ENCODE measurements at places on chromosomes 3 and 15. TPM values are rescaled to one million over a fixed set of nuclear protein-coding genes. Genes with fewer than 3 reads are reported as not detected.

- DNase-seq = no peak
- no peaks in the 10 kb centered on the region for H3K36me3 ChIP-seq
- no peak overlapping the region for H3K27ac ChIP-seq
These were observed 80.6 kb downstream of the CCR1 start for GRCh38 chr3:46127503-46127902.

Gene IRAK2
- 0.20 TPM for total RNA-seq

Gene DPPA2
- 0.42 TPM for total RNA-seq

Gene GATM
- total RNA-seq = 51.2 TPM

- peaks cover 12% of the 10 kb centered on the region for H3K4me1 ChIP-seq
- H3K4me3 ChIP-seq = no peak overlapping the region
- H3K27ac ChIP-seq = no peak overlapping the region
- no peak for DNase-seq
- H3K36me3 ChIP-seq = no peaks in the 10 kb centered on the region
These were observed 28.5 kb downstream of the CMTM6 start for GRCh38 chr3:32474201-32474600.

Gene PRSS50
- not detected for total RNA-seq

DNA sequence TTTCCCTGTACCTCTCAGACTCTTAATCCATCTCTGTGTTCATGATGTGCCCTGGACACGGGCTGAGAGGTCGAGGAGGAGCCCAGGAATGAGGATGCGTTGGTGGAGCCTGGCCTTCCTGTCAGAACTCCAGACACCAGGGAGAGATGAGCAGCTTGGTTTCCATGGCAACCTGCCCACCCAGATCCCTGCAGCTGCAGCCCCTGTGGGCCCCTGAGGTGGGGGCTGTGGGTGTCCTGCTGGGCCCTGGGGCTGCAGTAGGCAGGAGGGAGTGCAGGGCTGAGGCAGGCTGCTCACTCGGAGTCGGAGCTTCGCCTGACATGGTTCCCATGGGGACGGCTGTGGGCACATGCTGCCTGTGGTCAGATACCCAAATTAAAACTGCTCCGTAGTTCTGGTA is 7.7 kb upstream of the SCN10A start:
- no peaks in the 10 kb centered on the region for H3K27me3 ChIP-seq
- H3K4me3 ChIP-seq = no peak overlapping the region
- H3K27ac ChIP-seq = no peak overlapping the region
- no peaks in the 10 kb centered on the region for H3K36me3 ChIP-seq

GRCh38 chr3:96027718-96028117 is 786.7 kb upstream of the EPHA6 start:
- DNase-seq = no peak
- H3K4me3 ChIP-seq = no peak overlapping the region
- no peaks in the 10 kb centered on the region for H3K36me3 ChIP-seq
- H3K27me3 ChIP-seq = no peaks in the 10 kb centered on the region
- H3K4me1 ChIP-seq = no peaks in the 10 kb centered on the region

DNA sequence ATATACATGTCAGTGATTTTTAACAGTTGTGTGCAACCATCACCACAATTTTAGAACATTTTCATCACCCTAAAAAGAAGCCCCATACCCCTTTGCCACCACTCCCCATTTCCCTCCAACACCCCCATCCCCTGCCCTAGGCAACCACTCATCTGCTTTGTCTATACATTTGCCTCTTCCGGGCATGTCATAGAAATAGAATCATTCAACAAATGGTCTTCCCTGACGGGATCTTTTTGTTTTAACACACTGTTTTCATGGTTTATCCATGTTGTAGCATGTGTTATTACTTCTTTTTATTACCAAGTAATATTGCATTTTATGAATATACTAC is 4.0 kb downstream of the VILL start:
- H3K27me3 ChIP-seq = peaks cover 6% of the 10 kb centered on the region
- H3K27ac ChIP-seq = no peak overlapping the region
- DNase-seq = no peak
- H3K36me3 ChIP-seq = no peaks in the 10 kb centered on the region

DNA sequence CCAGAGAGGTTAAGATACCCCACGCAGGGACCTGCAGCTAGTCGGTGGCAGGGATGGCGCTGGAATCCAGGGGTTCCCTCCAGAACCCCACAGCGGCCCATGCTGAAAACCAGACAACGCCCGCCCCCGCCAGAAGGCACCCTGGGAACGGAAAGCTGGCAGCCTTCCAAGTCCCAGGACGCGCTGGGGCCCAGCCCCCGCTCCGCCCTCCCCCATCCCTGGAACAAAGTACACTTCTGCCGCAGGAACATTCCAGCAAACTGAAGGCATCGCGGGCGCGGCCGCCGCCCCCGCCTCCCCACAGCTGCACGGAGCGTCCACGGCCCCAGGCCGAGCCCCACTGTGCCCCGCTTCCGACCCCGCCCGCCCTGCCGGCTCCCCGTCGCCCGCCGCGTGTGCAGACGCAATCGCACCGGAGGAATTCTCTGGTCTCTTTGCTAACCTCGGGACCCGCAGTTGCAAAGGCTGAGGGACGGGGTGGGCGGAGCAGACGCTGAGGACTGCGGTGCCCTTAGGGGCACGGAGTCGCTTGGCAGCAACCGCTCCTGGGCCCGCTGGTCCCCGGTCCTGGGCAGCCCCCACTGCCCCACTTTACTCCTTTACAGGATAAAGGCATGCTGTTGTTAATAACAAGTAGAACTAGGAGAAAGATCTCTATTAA is 44.8 kb upstream of the RNU6-1 start:
- H3K27ac ChIP-seq = no peak overlapping the region
- H3K27me3 ChIP-seq = peaks cover 2% of the 10 kb centered on the region
- peak overlapping the region; percentile 79 for H3K4me3 ChIP-seq
- H3K36me3 ChIP-seq = peaks cover 5% of the 10 kb centered on the region
- no peaks in the 10 kb centered on the region for H3K4me1 ChIP-seq

Gene U2SURP
- 105 TPM for total RNA-seq

Gene CAPN3
- total RNA-seq = 1.8 TPM

DNA sequence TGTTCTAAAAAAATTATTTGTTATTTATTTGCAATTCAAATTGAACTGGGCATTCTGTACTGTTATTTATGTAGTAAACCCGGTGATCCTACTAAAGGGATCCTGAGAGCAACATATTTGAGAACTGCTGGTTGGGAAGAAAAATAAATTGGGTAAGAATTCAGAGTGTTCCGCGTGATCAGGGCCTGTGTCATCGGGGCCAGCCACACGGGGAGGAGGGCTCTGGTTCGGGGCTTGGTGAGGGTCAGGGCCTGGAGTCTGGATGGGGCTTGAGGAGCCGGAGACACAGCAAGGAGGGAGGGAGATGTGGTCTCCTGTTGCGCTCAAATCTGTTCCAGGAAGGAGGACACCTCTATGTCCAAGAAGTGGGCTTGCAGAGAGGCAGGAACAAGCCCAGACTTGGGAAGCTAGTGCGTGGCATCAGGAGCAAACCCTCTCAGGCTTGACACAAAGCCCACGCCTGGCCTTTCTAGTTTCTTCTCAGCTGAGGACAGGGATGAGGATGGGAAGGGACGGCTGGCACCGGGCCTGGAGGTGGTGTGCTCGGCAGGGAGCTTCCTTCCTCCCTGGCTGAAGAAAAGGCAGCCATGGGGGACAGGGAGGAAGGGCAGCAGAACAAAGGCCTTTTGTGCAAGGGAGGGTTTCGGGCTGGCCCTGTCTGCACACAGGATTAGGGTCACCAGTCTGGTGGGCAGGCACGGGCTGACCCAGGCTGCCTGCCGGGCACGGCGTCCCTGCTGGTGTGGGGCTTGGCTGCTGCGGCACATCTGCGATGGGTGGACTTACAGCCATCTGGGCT is 22.9 kb upstream of the FBLN2 start:
- peak overlapping the region; percentile 1 for H3K27ac ChIP-seq
- no peak for DNase-seq
- H3K4me3 ChIP-seq = no peak overlapping the region
- no peaks in the 10 kb centered on the region for H3K4me1 ChIP-seq

Gene POLQ
- 2.4 TPM for total RNA-seq

Gene SYNPR
- 6.1 TPM for total RNA-seq

DNA sequence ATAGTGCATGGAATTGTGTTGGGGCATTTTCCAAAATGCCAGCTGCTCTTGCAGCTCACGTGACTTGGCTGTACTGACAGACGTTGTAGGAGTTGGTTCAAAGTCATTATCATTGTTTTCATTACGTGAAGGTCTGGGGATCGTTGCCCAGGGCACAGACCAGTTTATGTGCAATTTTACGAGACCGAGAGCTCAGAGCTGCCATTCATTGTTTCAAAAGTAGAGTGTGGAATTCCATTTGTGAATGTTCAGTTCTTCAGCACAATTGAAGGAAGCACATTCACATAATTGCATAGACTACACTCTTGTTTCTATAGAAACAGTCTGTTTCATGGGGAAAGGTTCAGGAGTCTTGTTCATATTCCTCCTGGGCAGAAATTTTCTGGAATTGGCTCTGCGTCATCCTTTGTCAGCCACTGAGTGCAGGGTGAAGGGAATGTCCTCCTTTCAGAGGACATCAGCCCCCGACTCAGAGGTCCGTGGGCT is 54.5 kb downstream of the GABRG3 start:
- H3K4me3 ChIP-seq = no peak overlapping the region
- H3K27me3 ChIP-seq = peaks cover 4% of the 10 kb centered on the region
- peaks cover 11% of the 10 kb centered on the region for H3K4me1 ChIP-seq
- H3K36me3 ChIP-seq = no peaks in the 10 kb centered on the region

- peaks cover 6% of the 10 kb centered on the region for H3K4me1 ChIP-seq
- no peaks in the 10 kb centered on the region for H3K36me3 ChIP-seq
- H3K27me3 ChIP-seq = peaks cover 2% of the 10 kb centered on the region
- DNase-seq = no peak
- H3K27ac ChIP-seq = no peak overlapping the region
These were observed 74.3 kb upstream of the VGLL4 start for GRCh38 chr3:11717768-11718636.

Gene TUSC7
- not detected for total RNA-seq

All from glutamatergic neuron (in vitro differentiated cells).